ENCODE measurements at places on chromosomes 7 and 10.
A peak's percentile ranks its signal among the peaks of the same experiment; 100 is the strongest.

GRCh38 chr7:1095621-1096155 is 7.8 kb downstream of the GPER1 start:
- DNase-seq: no peak

DNA sequence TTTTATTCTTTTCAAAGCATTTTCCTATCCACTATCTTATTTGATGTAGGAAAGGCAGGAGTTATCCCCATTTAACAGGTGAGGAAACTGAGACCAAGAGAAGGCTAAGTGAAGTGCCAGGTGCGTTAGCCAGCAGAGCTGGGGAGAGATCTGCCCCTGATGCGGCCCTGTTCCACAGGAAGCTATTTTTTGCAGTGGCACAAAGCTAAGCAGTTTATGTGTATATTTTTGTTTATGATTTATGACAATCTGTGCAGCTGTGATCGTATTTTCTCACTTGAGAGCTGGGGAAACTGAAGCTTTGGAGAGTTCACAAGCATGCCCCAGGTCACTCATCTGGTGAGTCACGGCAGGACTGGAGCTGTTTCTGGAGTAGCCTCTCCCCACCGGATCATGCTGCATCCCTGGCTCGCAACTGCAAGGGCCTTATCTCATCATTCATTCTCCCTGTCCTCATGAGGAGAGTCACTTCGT is 38.8 kb downstream of the SLC29A3 start:
- DNase-seq: no peak

GRCh38 chr10:122474131-122474818 is 12.9 kb downstream of the HTRA1 start:
- no peak for DNase-seq

GRCh38 chr7:42373285-42373684 is 136.3 kb upstream of the GLI3 start:
- DNase-seq: no peak

DNA sequence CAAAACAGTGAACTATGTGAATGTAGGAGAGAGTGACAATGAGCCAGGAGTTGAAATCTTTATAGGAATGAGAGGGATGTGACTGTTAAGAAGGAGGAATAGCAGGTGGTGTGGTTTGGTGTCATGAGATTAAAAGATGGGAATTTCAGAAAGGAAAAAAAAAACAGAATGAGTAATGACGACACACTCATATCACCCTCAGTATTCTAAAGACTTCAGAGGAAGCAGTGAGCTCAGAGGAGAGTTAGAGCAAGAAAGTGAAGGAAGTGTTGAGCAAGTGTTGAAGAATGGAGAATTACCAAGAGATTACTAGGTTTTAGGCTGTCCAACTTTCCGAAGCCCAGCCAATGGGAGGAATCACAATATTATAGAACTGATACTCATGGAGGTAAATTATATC is 220.5 kb upstream of the HGF start:
- peak; percentile 58 for DNase-seq

DNA sequence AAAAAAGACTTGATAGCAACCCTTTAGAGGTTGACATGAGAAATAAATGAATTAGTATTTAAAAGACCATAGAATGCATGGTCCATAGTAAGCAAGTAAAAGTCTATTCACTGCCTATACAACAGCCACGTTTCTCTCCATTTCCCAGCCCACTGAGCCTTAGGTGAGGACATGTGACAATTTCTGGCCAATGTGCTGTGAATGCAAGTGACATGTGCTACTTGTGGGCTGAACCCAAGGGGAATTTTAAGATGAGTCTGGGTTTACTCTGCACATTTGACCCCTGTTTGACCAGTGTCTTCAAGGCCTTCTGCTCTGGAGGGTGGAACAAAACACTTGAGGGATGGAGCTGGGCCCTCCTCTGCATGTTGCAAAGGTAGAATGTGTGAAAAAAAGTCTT is 384.4 kb upstream of the KLF6 start:
- DNase-seq: no peak

DNA sequence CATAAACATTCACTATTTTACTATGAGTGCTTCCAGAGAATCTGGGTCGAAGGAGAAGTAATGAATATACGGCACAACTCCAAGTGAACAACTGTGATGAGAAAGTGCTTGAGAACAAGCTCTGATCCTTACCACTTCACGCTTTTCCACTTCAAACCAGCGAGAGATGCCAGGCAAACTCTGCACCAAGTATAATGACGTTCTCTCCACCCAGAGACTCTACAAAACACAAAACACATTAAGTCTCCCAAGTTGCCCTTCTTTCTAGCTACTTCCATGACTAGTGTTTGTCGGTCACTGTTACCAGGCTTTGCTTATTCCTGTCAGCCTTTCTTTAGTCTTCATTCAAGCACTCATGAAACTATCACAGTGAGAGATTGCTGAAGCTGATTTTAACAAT is 193.1 kb upstream of the IMMP2L start:
- no peak for DNase-seq

DNA sequence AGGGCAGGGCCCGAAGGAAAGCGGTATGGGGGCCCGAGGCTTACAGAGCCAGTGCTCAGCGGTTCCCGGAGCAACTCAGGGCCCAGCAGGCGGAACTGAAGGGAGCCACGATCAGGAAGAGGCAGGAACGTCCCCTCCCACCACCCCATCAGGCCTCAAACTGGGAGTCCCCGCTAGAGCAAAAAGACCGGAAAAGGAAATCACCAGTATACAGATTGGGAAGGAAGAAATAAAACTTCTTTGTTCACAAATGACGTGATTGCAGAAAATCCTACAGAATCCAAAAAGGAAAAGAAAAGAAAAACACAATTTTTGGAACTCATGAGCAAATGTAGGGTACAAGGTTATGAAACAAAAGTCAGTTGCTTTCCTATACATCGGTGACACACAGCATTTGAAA is 21.6 kb upstream of the ZFAND2A start:
- DNase-seq: no peak

DNA sequence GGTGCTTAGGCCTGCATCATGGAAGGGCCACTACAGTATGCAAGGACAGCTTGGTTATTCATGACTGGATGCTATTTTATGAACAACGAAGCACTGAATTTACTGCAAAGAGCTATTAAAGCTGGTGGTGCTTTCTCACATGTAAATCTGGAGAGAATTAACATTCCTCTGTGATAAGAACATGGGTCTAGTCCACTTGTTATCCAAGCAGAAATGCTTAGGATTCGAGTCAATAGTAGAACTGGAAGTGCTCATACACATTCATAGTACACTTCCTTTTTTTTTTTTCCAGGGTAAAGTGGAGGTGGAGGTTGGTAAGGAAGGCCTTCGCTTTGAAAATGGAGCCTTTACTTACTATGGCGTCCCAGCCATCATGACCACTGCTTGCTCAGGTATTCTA is 35.0 kb downstream of the CNNM1 start:
- peak; percentile 53 for DNase-seq

DNA sequence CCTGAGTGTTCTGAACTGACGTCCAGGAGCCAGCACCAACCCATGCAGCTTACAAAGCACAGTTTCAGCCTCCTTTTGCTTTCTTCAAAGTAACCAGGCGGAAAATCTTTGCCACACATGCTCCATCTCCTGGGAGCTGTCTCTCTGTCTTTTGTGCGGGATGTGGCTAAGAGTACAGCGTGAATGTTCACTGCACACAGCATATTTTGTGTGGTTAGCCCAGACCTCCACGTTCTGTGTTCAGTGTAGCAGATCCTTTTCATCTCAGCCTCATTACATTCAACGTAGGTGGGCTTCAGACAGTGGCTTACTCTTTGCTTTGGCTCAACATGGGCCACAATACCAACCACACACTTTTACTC is 200.8 kb downstream of the TNS3 start:
- no peak for DNase-seq
